ENCODE measurements at places on chromosomes 5 and 9.

- DNase-seq, result peak; percentile 62
Measured at GRCh38 chr5:41856644-41857491, 13.4 kb downstream of the OXCT1 start.

DNA sequence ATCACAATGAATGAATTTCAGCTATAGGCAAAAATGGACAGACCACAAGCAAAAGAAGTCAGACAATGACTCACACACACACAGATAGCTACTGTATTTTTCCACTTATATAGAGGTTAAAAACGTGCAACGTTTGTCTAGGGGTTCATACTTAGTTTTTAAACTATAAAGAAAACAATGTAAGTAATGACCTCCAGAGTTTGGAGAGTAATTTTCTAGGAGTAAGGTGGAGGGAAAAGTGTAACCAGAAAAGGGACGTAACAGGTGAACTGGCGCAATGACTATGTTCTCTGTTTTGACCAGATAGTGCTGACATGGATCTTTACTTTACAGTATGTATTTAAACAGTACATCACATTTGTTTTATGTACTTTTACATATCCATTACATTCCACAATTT, 51.1 kb downstream of the FNIP1 start:
- DNase-seq, result no peak

- no peak for DNase-seq
Measured at GRCh38 chr5:4518903-4519672, 621.0 kb upstream of the ADAMTS16 start.

DNA sequence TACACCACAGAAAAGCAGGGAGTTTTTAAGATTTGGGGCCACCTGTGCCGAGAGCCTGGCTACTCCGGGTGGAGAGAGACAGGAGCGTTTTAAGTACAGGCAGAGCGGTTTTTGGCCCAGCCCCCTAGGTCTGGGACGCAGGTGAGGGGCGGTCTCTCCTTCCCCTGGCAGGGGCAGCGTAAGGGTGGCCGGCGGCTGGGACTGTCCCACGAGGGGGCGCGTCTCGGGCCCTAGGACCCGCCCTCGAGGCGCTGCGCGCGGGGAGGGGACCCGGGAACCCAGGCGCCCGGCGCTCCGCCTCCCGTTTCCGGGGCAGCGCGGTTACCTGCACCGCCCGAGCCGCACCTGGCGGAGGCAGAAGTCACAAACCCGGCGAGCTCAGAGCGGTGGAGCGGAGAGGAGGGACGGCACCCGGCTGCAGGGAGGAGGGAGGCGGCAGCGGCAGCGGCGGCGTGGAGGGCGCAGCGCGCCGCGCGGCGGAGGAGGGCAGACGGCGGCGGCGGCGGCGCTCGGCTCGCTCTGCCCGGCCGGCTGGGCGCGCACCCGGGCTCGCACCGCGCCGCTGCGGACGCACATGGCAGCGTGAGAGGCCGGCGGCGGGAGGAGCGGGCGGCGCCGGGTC, at the start of gene WWC1:
TSS of gene WWC1 (plus strand) at position 304 of the 622 bp plus-strand sequence. CDS start 508 bp downstream, outside the sequence.
- DNase-seq, result peak; percentile 58

GRCh38 chr9:1875921-1876448, 139.2 kb upstream of the SMARCA2 start:
- DNase-seq, result no peak

DNA sequence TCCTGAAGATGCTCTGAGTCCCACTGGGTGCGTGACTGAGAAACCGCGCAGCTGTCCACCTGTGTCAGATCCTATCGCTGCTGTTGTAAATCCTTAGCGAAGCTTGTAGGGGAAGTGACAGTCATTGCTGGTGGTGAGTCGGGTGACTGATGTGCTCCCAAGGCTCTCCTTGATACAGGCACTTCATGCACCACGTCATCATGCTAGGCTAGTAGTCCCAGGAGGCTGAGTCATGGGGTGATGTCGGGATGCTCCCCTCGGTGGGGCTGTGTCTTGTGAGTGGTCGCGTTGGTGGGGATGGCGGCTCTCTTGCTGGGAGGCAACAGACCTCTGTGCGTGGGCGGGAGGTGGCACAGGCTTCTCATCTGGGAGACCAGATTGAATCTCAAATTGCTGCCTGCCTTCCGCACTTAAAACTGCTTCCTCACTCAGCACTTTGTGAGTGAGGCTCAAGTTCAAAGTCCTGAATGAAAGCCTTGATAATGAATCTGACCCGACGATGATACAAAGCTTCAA, 84.7 kb downstream of the CSNK1A1 start:
- peak; percentile 19 for DNase-seq

DNA sequence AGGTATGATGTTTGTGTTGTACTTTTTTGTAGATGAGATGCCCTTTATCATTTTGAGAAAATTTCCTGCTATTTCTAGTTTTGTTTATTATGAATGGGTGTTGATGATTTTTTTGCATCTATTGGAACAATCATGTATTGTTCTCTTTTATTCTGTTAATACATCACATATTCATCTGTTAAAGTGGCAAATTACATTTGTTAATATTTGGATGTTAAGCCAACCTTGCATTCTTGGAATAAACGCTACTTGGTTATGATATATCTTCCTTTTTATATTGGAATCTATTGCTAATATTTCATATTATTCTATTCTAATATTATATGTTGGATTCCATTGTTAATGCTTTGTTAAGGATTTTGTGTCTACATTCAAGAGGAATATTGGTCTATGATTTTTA, 24.6 kb upstream of the BNIP1 start:
- DNase-seq, result no peak

DNA sequence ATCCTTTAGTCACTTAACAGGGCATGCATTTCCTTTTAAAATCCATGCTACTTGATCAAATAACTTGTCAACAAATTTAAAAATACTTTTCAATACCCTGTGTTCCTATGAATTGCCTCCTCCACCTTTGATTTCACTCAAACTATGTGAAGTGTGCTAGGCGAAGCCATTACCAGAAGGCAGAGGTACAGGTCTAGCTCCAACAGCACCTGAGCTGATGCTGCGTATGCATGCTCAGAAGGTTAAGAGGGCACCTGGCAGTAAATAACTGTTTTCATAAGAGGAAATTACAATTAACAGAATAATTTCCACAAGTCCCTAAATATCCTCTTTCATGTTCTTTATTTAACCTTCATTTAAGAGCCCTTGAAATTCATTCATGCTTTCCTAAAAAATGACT, 251.8 kb downstream of the EFNA5 start:
- no peak for DNase-seq

DNA sequence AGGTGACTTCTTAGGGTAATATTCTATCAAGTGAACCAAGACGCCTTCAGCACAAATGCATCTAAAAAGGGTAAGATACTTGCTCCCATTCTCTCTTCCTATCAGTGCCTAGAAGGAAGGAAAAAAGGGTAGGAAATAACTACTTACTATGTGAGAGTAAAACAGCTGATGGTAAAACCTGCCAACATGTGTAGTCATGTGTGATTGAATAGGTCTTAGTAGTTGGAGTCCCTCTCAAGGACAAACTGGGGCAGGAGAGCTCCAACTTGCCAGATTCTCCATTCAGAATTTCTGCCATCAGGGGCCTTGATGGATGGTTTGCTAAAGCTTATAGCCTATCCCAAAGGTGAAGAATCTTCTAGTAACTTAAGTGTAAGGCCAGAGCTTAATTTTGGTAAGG, 5.2 kb downstream of the TSC1 start:
- DNase-seq, result no peak

DNA sequence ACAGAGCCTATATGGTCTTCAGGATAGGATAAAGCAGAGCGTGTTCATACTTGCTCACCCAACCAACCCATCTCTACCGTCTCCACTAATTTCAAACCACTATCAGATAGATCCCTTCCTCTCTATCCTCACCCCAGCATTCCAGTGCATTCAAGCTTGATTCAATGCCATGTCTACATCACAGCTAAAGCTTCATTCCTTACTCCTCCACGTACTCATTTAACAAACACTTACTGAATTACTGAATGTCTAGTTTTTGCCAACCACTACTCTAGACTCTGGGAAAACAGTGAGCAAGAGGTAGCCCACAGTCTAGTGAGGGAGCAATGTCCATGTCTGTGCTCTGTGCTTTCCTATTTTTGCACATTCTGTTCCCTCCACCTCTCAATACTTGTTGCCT, 163.5 kb upstream of the MSX2 start:
- DNase-seq, result no peak

- peak; percentile 69 for DNase-seq
Measured at GRCh38 chr9:81619353-81620001, 69.9 kb downstream of the TLE1 start.

DNA sequence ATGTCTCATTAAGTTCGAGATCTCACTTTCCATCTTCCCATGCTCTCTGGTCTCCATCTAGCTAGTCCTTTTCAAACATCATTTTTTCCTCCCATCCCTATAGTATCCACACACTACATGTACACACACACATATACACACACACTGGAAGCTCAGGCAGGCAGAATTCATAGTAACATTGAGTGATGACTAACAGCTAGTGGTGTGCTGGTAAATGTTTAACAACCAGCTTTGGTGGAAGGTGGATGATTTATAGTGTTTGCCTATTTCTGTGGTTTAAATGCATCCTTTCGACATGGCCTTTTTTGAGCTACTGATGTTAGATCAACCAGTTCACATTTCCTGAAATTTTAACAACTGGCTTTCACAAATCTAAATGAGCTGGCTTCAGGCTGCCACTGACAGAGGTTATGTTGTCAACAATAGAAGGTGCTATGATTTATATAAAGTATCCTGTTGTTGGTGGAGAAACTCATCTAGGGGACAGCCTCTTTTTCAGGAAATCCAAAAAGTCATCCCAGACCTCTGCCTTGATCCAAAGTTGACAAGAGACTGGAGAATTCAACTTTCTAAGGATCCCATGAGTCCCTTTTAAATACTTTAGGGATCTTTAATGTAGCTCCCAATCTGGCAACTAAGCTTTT, 117.8 kb downstream of the CCDC192 start:
- peak; percentile 73 for DNase-seq

DNA sequence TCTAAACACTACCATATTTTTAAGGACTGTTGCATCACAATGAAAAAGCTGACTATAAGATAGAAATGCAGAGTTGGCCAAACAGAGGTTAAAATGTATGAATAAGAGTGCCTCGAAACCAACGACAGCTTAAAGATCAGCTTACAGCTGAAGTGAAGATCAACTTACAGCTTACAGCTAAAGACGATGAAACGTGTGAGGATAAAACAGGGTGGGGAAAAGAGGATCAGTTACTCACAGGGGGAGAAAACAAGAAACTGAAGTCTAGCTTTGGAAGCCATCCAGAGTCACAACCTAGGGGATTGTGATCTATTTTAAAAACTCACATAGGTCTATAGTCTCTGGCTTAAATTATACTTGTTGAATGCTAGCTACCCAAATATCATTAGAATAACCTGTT, 220.0 kb downstream of the SNCAIP start:
- DNase-seq, result no peak

- DNase-seq, result no peak
Measured at GRCh38 chr5:67287510-67288268, 91.1 kb upstream of the CD180 start.

DNA sequence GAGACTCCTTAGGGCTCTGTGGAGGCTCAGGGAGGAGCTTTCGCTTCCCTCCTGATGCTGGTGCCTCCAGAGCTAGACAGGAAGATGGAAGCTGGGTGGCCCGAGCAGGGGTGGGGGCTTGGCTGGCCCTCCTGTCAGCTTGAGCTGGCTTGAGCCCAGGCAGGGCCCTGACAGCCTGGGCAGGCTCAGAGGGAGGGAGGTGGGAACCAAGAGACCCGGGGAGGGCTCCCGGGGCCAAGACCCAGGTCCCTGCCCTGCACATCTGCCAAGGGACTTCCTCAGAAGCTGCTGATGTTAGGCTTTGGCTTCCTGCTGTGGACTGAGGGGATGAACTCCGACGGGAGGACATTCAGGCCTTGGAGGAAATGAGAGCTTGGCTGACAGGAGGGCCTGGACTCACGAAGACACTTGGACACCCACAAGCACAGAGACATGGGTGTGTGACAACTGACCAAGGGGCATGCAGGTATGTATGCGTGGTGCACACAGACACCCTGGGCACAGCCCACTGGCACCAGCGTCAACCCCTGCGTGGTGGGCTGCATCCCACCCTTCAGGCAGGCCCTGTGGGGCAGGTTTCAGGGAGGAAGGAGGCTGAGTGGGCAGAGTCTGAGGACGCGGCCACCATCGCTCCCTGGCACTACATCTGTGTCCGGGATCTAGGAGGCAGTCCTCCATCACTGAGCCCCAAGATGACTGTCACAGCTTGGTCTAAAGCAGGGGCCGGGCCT, 1.7 kb upstream of the LTC4S start:
- DNase-seq, result peak; percentile 36

DNA sequence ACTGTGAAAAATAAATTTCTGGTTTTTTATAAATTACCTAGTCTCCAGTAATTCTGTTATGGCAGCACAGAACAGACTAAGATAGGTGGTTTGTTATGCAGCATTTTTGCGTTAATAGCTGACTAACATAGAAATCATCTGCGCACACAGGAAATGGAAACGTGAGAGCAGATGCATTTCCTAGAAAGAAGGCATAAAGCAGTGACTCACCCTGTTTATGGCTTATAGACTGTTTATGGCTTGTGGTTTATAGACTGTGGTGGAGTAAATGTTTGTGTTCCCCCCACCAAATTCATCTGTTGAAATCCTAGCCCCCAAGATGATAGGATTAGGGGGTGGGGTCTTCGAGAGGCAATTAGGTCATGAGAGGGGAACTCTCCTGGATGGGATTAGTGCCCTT, 18.3 kb upstream of the OSMR start:
- DNase-seq, result no peak

- no peak for DNase-seq
Measured at GRCh38 chr9:9483175-9483574, 1129.6 kb downstream of the PTPRD start.

DNA sequence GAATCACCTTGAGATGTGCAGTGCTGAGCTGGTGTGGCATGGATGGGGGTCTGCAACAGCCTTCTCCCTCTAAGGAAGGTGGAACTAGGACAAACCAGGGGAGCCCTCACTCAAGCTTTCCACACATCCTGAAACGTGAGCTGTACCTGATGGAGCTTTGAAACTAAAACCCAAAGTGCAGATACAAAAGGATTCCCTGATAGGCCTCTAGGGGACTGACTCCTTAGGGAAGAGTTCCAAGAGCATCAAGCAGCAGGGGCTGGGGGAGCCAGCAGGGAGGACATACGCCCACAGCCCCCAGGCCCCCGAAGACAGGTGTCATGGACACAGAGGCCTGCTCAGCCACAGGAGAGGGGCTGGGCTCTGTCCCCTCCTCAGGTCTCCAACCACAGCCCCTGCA, 17.7 kb downstream of the ARHGEF37 start:
- DNase-seq, result no peak

DNA sequence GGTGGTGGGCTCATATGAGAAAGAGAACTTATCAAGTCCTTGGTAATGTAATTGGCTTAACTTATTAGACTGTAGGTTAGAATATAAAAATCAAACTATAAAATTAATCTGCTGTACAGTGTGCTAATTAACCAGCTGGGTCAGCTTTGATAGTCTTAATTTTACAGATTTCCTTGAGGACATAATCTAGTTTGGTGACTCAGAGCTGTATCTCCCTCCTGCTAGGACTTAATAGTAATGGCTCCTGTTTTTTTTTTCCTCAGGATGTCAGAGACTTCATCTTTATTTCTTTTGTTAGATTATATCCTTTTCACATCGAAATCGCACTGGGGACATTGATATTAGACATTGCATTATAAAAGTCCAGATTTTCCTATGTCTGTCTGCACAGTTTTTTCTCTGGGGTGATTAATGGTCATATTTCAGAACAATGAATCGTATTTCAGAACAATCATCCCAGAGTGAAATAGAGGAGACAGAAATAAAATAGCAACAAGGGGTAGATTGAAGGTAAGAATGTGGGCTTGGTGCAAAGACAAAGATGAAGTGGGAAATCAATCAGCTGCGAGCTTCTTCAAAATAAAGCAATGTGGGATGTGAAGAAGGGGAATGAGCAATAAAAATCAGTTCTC, 346.4 kb upstream of the RIOK2 start:
- no peak for DNase-seq

- DNase-seq, result no peak
Measured at GRCh38 chr9:37454238-37454637, 11.0 kb downstream of the ZBTB5 start.

Measured in hematopoietic multipotent progenitor cell (in vitro differentiated cells).